Activated CD8-positive, alpha-beta T cell treated with anti-CD3 and anti-CD28 coated beads, Interleukin-2, amount 10 ng/mL, durations not matched to agents 7 days and 5 days (primary cell): ENCODE measurements at places on chromosomes 7 and 10. TPM values are rescaled to one million over a fixed set of nuclear protein-coding genes. Genes with fewer than 3 reads are reported as not detected.

GRCh38 chr7:133863362-133864061, 263.6 kb upstream of the LRGUK start:
- H3K36me3 ChIP-seq: no peaks in the 10 kb centered on the region
- H3K4me3 ChIP-seq: no peak overlapping the region
- DNase-seq: no peak
- H3K27me3 ChIP-seq: no peaks in the 10 kb centered on the region
- no peak overlapping the region for H3K27ac ChIP-seq

DNA sequence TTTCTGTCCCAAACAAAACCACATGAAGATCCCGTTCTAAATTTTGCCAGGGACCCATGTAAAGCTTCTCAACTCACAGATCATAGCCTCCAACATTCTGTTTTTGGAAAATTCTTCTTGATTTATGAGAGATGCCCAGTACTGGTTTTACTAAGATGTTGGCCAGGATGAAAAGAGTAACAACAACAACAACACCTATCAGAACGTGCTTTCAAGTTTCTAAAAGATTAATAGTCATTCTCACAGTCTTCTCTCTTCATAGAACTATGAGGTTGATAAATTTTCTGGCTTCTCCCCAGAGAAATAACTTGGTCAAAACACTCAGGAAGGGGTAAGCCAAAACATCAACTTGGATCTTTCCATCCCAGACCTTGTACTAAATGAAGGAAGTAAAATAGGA, 567.5 kb upstream of the IGFBP3 start:
- H3K4me3 ChIP-seq: no peak overlapping the region
- no peak for DNase-seq
- no peaks in the 10 kb centered on the region for H3K36me3 ChIP-seq

GRCh38 chr10:22959292-22959691, 31.4 kb downstream of the ARMC3 start:
- H3K4me3 ChIP-seq: no peak overlapping the region
- no peaks in the 10 kb centered on the region for H3K4me1 ChIP-seq
- peaks cover 3% of the 10 kb centered on the region for H3K27me3 ChIP-seq
- H3K27ac ChIP-seq: no peak overlapping the region
- DNase-seq: no peak

DNA sequence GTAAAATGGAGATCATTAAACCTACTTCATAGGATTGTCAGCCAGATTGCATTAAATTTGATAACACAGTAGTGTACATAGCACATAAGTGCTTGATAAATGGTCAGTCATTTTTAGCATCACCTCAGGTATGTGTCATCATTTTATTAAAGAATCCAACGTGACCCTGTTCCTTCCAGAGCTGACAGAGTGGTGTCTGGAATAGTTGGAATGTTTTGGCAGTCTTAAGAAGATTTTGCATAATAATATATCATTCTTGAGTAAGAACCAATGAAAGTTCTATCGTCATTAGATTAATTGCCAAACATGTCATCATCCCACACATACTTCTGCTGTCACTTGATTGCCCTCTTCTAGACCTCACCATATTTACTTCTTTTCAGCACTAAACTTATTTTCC, 451.4 kb upstream of the POM121L12 start:
- no peak for DNase-seq
- no peak overlapping the region for H3K4me3 ChIP-seq
- H3K27ac ChIP-seq: no peak overlapping the region
- no peaks in the 10 kb centered on the region for H3K4me1 ChIP-seq

DNA sequence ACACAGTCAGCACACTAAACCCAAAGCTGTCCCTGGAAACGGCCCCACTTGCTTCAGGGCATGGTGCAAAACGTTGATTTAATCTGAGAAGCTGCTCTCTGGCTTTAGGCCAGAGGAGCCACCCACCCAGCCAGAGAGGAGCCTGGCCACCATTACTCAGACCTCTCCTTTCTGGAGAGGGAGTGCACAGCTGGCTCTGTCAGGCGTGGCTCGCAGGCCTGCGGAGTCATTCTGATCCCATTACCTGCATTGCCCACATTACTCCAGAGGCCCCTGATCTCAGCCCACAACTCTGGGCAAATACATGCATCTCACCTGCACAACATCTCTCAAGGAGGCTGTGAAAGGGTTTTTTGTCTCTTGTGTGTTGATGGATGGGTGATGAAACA, 370.0 kb upstream of the IGFBP3 start:
- no peak for DNase-seq
- H3K4me1 ChIP-seq: no peaks in the 10 kb centered on the region
- H3K27me3 ChIP-seq: no peaks in the 10 kb centered on the region

GRCh38 chr7:125098377-125098970, 168.8 kb upstream of the POT1 start:
- H3K27ac ChIP-seq: no peak overlapping the region
- no peaks in the 10 kb centered on the region for H3K27me3 ChIP-seq
- H3K4me3 ChIP-seq: no peak overlapping the region

DNA sequence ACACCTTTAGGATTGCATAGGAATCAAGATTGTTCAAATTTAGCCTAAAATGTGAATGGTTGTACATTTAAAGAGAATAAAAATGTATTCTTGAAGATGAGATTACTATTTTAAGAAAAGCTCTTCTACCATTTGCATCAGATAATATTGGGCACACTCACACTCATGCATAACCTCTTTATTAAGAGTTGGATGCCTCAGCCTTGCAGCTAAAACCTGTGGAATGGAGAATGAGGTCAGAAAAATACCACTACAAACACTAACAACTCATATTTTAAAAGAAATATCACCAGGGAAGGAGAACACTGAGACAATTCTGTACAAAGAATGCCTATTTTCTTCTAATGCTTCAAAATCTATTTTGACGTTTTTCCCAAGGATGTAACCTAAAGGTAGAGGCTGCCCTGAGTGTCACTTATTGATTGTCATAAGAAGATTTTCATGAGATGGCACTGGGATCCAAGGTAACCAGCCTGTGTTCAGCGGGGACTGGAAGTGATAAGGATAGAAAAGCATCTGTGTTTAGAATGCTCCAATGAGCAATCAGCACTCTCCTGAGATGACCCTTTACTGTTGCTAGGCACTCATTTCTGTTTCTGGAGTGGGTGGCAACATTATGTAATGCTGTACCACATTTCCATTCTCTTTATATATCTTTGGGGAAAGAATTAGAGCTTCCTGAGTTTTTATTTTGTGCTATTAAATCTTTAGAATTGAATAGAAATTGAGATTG, 26.6 kb downstream of the REEP3 start:
- DNase-seq: no peak
- no peak overlapping the region for H3K4me3 ChIP-seq
- peaks cover 7% of the 10 kb centered on the region for H3K4me1 ChIP-seq
- no peaks in the 10 kb centered on the region for H3K27me3 ChIP-seq
- H3K27ac ChIP-seq: no peak overlapping the region

DNA sequence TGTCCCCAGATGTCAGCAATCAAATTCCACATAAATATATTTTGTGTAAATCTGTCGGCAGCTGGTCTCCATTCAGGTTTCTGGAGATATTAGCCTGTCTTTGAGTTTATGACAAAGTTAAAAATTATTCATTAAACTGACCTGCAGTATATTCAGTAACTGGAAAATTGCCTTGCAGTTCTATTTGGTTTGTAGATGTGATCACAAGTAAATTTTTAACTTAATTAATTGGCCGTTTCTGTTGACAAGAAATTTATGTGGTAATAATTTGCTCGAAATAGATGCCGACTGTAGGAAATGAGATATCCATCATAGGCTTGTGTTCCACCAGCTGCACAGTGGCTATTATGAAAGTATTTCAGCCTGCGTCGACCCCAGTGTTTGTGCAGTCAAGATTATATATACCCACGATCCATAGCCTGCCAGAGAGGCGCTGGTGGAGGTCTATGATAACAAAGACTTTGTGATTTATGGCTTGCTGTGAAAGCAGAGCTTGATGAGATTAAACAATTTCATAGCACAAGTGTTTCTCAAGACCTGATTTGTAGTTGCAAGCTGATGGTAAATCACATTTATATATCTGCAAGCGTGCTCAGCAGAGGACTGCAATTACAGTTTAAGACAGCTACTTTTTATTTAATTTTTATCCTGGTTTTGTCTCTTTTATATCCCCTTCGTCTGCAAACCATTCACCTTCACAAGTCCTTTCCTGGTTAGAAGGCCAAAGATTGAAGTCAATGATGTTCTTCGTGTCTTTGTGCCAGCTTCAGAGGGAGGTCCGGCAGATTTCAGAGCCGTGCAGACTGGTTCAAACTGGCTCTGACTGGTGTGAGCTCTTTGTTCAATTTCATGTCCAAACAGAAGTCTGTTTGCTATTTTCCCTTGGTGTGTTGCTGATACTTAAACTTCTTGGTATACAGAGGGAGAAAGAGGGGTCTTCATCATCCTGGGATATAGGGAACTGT, 850.9 kb downstream of the LRMDA start:
- no peak for DNase-seq
- H3K27ac ChIP-seq: no peak overlapping the region
- no peaks in the 10 kb centered on the region for H3K27me3 ChIP-seq
- no peak overlapping the region for H3K4me3 ChIP-seq
- H3K36me3 ChIP-seq: no peaks in the 10 kb centered on the region

DNA sequence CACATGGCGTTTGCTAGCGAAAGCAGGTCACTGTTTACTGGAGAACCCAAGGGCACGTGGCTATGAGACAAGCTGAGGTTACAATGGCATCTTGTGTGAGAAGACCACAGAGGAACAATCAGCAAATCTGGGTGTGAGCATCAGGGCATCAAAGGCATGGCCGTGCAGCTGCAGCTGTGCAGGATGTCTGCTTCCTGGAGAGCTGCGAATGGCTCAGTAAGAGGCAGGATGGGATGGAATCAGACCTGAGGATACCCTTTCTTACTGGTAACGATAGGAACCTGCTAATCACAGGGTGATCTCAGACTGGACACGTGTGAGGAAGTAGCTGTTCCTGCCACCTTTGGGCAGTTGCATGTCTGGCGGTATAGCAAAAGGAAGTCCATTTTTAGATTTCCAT, 119.5 kb downstream of the RNF216 start:
- H3K4me3 ChIP-seq: no peak overlapping the region
- H3K27ac ChIP-seq: peak overlapping the region; percentile 60
- peaks cover 19% of the 10 kb centered on the region for H3K4me1 ChIP-seq

GRCh38 chr10:96346295-96346694, 12.5 kb downstream of the OPALIN start:
- H3K4me3 ChIP-seq: no peak overlapping the region
- H3K27me3 ChIP-seq: peaks cover 4% of the 10 kb centered on the region
- DNase-seq: no peak

GRCh38 chr10:7045891-7046599, 364.8 kb downstream of the SFMBT2 start:
- no peak overlapping the region for H3K4me3 ChIP-seq
- peaks cover 22% of the 10 kb centered on the region for H3K36me3 ChIP-seq
- H3K4me1 ChIP-seq: peaks cover 36% of the 10 kb centered on the region
- H3K27ac ChIP-seq: peak overlapping the region; percentile 79
- peaks cover 4% of the 10 kb centered on the region for H3K27me3 ChIP-seq
- DNase-seq: peak; percentile 49

DNA sequence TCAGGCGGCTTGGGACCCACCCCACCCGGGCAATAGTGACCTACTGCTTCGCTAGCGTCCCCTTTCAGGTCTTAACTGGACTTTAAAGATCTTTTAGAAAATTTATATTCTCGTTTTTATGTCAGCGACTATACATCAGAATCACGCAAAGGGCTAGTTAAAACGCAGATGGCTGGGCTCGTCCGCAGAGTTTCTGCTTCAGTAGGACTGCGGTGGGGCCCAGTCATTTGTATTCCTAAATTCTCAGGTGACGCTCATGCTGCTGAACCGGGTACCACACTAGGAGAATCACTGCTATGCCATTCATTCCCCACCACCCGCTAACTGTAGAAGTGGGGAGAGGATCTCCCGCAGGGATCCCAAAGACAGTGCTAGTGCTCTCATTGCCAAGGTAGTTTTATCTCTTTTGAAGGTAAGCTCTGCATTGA, 12.0 kb upstream of the SP8 start:
- H3K4me1 ChIP-seq: peaks cover 14% of the 10 kb centered on the region
- DNase-seq: no peak
- peaks cover 2% of the 10 kb centered on the region for H3K36me3 ChIP-seq
- peak overlapping the region; percentile 58 for H3K4me3 ChIP-seq

GRCh38 chr7:23003505-23004246, 10.3 kb downstream of the HYCC1 start:
- H3K4me1 ChIP-seq: peaks cover 51% of the 10 kb centered on the region
- H3K27me3 ChIP-seq: no peaks in the 10 kb centered on the region
- no peak overlapping the region for H3K4me3 ChIP-seq
- no peak overlapping the region for H3K27ac ChIP-seq
- H3K36me3 ChIP-seq: peaks cover 14% of the 10 kb centered on the region

GRCh38 chr7:16040346-16040745, 353.9 kb upstream of the MEOX2 start:
- no peak overlapping the region for H3K27ac ChIP-seq
- H3K36me3 ChIP-seq: no peaks in the 10 kb centered on the region
- H3K4me3 ChIP-seq: no peak overlapping the region
- no peaks in the 10 kb centered on the region for H3K27me3 ChIP-seq

DNA sequence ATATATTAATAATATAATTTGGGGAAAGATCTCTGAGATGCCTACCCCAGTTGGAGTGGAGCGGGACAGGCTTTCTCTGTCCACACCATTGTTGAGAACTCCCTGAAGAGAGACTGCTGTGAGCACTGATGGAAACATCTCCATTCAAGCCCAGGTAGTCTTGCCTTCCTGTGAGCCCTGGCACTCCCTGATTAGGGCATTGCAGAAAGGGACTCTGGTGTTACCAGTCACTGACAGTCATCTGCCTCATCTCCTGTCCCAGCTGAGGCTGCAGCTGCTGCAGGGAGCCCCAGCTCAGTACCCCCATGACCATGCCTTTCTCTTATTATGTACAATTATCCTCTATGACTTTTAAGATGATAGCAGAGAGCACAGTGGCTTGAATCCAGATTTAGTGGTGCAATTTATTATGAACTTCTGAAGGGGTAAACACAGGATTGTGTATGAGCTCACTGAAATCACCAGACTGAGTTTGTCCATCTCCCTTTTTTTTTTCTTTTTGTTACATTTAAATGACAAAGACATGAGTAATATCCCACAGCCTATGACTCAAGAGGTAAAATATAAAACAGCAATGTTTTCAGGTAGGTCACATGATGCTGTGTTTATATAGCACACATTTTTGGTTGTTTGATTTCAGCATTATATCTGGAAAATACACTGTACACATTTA, 236.9 kb downstream of the SLC25A13 start:
- H3K4me1 ChIP-seq: no peaks in the 10 kb centered on the region
- H3K27me3 ChIP-seq: peaks cover 14% of the 10 kb centered on the region
- H3K27ac ChIP-seq: no peak overlapping the region
- no peaks in the 10 kb centered on the region for H3K36me3 ChIP-seq

TMEM236 gene
- total RNA-seq: not detected

ABCC2 gene
- 0.97 TPM for total RNA-seq

TRPV5 gene
- total RNA-seq: not detected

C10orf62 gene
- not detected for total RNA-seq

ZPBP gene
- not detected for total RNA-seq

GBX1 gene
- total RNA-seq: not detected
